Right lobe of liver (tissue), 6 donors: ENCODE measurements at places on chromosomes 13 and 19. TPM values are rescaled to one million over a fixed set of nuclear protein-coding genes. Genes with fewer than 3 reads are reported as not detected.

Gene PRR36
- 0.37 TPM for total RNA-seq

Gene SPACA4
- total RNA-seq: not detected

GRCh38 chr13:106536244-106537034, 977 bp upstream of the EFNB2 start:
- H3K4me3 ChIP-seq: peak overlapping the region; percentile 68
- H3K27ac ChIP-seq: no peak overlapping the region
- no peaks in the 10 kb centered on the region for H3K27me3 ChIP-seq
- DNase-seq: peak; percentile 94

GRCh38 chr19:33402421-33403220, 29.1 kb downstream of the CEBPG start:
- peak overlapping the region; percentile 99 for H3K27ac ChIP-seq
- no peak overlapping the region for H3K4me3 ChIP-seq
- no peak for DNase-seq
- H3K36me3 ChIP-seq: no peaks in the 10 kb centered on the region
- H3K27me3 ChIP-seq: no peaks in the 10 kb centered on the region

GRCh38 chr19:18021121-18021755, 13.3 kb downstream of the ARRDC2 start:
- DNase-seq: peak; percentile 94
- peaks cover 30% of the 10 kb centered on the region for H3K4me1 ChIP-seq
- peak overlapping the region; percentile 96 for H3K27ac ChIP-seq
- no peaks in the 10 kb centered on the region for H3K27me3 ChIP-seq

Gene VSIG10L
- 4.5 TPM for total RNA-seq

Gene LILRA5
- total RNA-seq: 2.2 TPM
